ENCODE measurements at places on chromosomes 5 and 9. TPM values are rescaled to one million over a fixed set of nuclear protein-coding genes. Genes with fewer than 3 reads are reported as not detected.

Gene COL23A1
- 7.5 TPM for total RNA-seq

Gene KIAA1191
- total RNA-seq, result 75.4 TPM

Gene PCDHA11
- total RNA-seq, result 0.82 TPM

Gene PCDHGA4
- total RNA-seq, result 6.4 TPM

Gene SLC46A2
- total RNA-seq, result 0.64 TPM

Gene SHISAL2B
- total RNA-seq, result not detected

Gene TRPM3
- total RNA-seq, result 31.5 TPM

Gene ZNF618
- total RNA-seq, result 31.5 TPM
